ENCODE measurements at places on chromosomes 12 and 14.
A peak's percentile ranks its signal among the peaks of the same experiment; 100 is the strongest.

DNA sequence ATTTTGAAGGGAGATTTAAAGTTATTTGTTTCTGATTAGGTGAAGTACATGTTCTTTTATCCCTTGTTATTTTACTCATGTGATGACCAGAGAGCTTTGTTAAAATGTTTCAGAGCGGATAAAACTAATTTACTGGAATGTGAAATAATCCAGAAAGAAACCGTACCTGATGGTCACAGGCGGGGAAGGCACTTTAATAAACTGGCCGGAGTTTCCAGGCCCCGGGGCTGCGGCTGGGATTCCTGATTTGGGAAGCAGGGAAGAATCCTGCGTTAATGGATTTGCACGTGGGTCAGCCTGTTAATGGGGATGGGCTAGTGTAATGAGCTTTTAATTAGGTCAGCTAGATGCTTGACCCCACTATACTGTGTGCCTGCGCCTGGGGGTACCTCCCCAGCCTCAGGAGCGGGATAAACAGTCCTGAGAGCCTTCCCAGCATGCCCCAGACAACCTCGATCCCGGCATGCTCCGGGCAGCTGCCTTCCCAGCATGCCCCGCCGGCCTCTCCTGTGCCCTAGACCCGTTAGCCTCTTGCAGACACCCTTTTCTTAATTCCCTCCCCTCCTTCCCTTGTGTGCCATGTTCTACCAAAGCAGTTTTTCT, 208.6 kb upstream of the CDKN3 start:
- DNase-seq, result no peak

DNA sequence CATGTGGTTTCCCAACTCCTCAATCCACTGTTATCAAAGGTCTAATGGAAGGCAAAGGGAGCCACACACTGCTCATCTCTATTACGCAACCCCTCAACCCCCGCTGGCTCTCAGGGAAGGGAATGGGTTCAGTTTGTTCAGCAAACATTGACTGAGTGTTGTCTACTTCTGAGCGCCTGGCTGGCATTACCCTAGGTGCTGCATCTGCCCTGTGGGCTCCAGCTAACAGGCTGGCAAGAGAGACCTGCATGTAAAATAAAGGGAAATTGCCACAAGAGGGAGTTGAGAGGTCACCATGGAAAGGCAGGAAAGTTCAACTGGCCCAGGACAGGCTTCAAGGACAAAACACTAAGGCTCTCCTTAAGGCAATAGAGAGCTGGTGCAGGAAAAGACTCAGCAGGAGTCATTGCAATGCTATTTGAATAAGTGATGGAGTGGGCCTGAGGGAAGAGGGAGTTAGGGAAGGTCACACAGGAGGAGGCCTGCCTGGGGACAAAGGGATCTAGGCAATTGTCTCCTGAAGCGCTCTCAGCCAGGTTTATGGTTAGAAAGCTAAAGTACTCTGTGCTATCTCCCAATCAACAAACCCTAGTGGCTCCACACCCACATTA, 5.5 kb upstream of the ZNF740 start:
- peak; percentile 58 for DNase-seq

- DNase-seq, result no peak
Measured at GRCh38 chr12:27436768-27437167, 9.8 kb upstream of the SMCO2 start.

- no peak for DNase-seq
Measured at GRCh38 chr14:56549721-56550120, 29.9 kb upstream of the TMEM260 start.

DNA sequence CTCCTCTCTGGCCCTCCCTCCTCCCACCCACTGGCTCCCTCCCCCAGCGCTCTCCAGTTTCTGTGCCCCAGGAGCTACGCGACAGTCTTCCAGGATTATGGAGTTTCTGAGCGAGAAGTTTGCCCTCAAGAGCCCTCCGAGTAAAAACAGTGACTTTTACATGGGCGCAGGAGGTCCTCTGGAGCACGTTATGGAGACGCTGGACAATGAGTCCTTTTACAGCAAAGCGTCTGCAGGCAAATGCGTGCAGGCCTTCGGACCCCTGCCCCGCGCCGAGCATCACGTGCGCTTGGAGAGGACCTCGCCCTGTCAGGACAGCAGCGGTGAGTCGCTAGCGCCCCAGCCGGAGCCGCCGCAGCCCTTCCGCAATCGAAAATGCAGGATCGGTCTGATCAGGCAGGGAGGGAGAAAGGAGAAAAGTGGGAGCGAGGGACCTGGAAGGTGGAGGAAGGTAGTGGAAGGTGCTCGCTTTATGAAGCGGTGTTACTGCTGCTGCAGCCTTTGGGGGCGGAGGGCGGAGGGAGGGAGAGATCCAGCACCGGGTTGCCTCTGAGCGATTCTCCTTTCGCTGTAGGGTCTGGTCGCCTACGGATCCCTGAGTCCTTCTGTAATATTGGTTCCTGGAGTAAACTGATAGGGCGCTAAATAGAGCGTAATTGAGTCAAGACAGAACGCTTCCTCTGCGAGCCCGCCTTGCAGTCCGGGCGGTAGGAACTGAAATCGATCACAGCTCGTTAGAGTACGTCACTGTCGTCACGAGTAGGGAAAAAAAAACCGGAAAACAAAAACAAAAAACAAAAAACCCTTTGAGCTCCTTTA, at the start of gene ALX1:
TSS of gene ALX1 (plus strand) at position 56 of the 819 bp plus-strand sequence. CDS start at position 98, 42 bp downstream.
- peak; percentile 4 for DNase-seq

GRCh38 chr14:50718949-50719348, 50.8 kb upstream of the SAV1 start:
- DNase-seq, result no peak

GRCh38 chr12:129193263-129193871, 340.1 kb downstream of the GLT1D1 start:
- DNase-seq, result peak; percentile 24

Measured in suppressor macrophage (primary cell).